Tibial artery (tissue), 4 donors: ENCODE measurements at places on chromosomes 11 and 22.

GRCh38 chr22:41888627-41889200 is 26.2 kb downstream of the SHISA8 start:
- no peak for DNase-seq

DNA sequence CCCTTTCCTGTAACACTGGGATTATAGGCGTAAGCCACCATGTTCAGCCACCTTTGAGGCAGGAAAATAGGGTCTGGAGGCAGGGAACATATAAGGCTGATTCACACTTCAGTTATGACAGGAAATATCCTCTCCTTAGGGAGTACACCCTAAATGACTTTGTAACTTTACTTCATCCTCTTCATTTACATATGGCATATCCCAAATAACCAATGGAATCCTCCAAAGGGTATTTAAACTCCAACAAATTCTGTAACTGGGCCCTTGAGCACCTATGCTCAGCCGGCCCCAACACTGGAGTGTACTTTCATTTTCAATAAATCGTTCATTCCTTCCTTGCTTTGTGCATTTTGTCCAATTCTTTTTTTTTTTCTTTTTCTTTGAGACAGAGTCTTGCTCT is 1.6 kb upstream of the KAT5 start:
- no peak for DNase-seq

GRCh38 chr11:92505689-92506088 is 281.1 kb downstream of the FAT3 start:
- DNase-seq, result no peak

DNA sequence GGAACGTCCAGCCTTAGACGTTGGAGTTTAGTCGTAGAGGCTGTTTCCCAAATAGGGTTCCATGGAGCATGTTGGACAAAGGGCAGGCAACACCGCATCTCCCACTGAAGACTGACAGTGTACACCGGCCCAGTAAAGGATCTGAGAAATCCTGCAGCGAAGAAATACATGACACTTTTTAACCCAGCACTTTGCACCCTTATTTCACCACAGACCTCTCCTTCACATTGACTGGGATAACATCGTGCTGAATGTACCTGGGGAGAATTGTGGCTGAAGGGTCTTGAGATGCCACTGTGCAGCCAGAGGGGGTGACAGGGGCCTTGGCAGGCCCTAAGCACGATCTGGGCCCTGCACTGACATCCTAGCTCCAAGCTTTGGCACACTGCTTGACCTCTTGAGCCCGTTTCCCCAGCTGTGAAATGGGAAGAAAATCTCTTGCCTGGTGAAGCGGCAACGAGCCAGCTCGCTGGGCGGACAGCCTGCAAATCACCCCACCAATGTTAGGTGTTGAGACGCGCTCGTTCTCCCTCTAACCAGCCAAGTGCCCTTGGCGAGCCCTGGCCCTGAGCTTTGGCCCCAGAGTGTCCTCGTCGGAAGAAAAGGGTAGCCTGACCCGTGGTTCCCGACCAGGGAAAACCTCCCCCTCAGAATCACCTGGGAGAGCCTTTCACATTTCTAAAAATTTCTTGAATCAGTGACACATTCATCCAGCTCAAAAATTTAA is 13.4 kb downstream of the CD5 start:
- DNase-seq, result no peak

DNA sequence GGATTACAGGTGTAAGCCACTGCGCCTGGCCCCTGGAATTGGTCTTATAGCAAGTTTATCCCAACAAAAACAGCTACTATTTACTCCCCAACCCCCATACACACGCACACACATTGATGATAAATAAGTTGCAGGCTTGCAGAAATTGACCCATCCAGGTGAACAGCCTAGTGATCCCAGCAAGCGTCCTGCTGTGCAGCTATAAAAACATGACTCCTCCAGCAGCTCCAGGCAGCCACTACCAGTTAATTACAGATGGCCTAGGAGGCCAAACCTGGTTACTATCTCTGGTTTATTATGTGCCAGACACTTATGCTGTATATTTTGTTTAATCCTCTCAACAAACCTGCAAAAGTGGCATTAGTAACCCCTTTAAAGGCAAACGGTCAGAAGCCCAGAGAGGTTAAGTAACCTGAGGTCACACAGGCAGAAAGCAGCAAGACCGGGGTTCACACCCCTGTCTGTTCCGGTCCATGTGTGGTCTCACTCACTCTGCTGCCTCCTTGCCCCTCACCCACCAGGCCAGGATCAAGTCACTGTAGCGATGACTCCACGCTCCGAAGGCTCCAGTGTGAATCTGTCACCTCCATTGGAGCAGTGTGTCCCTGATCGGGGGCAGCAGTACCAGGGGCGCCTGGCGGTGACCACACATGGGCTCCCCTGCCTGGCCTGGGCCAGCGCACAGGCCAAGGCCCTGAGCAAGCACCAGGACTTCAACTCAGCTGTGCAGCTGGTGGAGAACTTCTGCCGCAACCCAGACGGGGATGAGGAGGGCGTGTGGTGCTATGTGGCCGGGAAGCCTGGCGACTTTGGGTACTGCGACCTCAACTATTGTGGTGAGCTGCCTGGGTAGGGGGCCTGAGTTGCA is 6.6 kb downstream of the F2 start:
- no peak for DNase-seq

DNA sequence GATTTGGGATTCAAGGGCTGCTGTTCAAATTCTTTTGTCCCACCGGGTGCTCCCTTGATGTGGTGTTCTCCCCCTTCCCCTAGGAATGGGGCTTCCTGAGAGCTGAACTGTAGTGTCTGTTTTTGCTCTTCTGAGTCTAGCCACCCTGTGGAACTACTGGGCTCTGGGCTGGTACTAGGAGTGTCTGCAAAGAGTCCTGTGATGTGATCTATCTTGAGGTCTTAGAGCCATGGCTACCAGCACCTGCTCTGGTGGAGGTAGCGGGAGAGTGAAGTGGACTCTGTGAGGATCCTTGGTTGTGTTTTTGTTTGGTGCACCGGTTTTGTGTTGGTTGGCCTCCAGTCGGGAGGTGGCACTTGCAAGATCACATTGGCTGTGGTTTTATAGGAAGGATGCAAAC is 46.2 kb downstream of the OR2AT4 start:
- no peak for DNase-seq
